ENCODE measurements at places on chromosomes 4 and X. TPM values are rescaled to one million over a fixed set of nuclear protein-coding genes. Genes with fewer than 3 reads are reported as not detected.

- DNase-seq: no peak
- H3K4me3 ChIP-seq: peak overlapping the region; percentile 41
- no peaks in the 10 kb centered on the region for H3K36me3 ChIP-seq
- no peaks in the 10 kb centered on the region for H3K4me1 ChIP-seq
- H3K27me3 ChIP-seq: no peaks in the 10 kb centered on the region
- H3K27ac ChIP-seq: no peak overlapping the region
These were observed 4.3 kb upstream of the HAUS7 start for GRCh38 chrX:153474718-153475117.

DNA sequence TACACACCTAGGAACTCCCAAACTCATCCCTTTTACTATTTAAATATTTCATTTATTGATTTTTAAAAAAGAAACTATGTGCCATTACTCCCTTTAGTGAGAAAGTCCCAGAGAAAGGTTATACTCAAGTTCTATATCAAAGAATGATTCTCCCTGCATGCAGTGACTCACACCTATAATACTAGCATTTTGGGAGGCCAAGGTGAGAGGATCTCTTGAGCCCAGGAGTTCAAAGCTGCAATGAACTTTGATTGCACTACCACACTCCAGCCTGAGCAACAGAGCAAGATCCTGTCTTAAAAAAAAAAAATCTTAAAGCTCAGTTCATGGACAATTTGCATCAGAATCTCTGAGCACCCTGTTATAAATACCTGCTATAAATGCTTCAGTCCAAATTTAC is 9.2 kb upstream of the RBPJ start:
- H3K4me1 ChIP-seq: no peaks in the 10 kb centered on the region
- H3K36me3 ChIP-seq: no peaks in the 10 kb centered on the region
- no peaks in the 10 kb centered on the region for H3K27me3 ChIP-seq
- H3K27ac ChIP-seq: no peak overlapping the region

- no peaks in the 10 kb centered on the region for H3K4me1 ChIP-seq
- no peak for DNase-seq
- H3K27ac ChIP-seq: no peak overlapping the region
- no peak overlapping the region for H3K4me3 ChIP-seq
- no peaks in the 10 kb centered on the region for H3K27me3 ChIP-seq
These were observed 249.6 kb downstream of the OPHN1 start for GRCh38 chrX:68183612-68184214.

DNA sequence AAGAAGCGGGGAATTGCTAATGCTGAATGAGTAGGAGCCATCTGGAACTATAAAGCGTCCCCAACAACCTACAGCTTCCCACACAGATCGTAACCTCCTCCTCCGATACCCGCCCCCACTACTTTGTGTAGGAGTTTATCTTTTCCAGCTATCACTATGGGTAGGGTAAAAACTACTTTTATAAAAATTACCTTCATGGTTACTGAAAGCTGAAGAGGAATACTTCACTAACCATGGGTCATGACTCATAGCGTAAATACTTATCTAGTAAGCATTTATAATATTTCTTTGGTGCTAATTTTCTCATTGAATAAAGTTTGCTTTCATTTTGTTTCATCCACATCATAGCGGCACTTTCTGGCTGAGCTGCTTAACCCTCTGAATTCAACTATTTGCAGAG is 79.4 kb upstream of the TNIP3 start:
- no peak overlapping the region for H3K27ac ChIP-seq
- no peak for DNase-seq
- H3K27me3 ChIP-seq: no peaks in the 10 kb centered on the region
- H3K36me3 ChIP-seq: no peaks in the 10 kb centered on the region
- no peak overlapping the region for H3K4me3 ChIP-seq

GRCh38 chr4:158255727-158256324 is 45.5 kb downstream of the TMEM144 start:
- H3K4me3 ChIP-seq: no peak overlapping the region
- no peaks in the 10 kb centered on the region for H3K4me1 ChIP-seq
- no peaks in the 10 kb centered on the region for H3K36me3 ChIP-seq
- no peaks in the 10 kb centered on the region for H3K27me3 ChIP-seq

- no peak overlapping the region for H3K27ac ChIP-seq
- no peak for DNase-seq
- no peaks in the 10 kb centered on the region for H3K27me3 ChIP-seq
- no peaks in the 10 kb centered on the region for H3K36me3 ChIP-seq
These were observed 5.6 kb upstream of the THOC2 start for GRCh38 chrX:123738378-123738940.

GRCh38 chr4:87101543-87102199 is 118.7 kb downstream of the KLHL8 start:
- no peaks in the 10 kb centered on the region for H3K36me3 ChIP-seq
- H3K4me3 ChIP-seq: no peak overlapping the region
- no peak for DNase-seq

- no peaks in the 10 kb centered on the region for H3K4me1 ChIP-seq
- no peak overlapping the region for H3K4me3 ChIP-seq
- H3K27me3 ChIP-seq: no peaks in the 10 kb centered on the region
- H3K36me3 ChIP-seq: no peaks in the 10 kb centered on the region
- H3K27ac ChIP-seq: no peak overlapping the region
These were observed 8.1 kb upstream of the HCCS start for GRCh38 chrX:11103006-11103405.

DNA sequence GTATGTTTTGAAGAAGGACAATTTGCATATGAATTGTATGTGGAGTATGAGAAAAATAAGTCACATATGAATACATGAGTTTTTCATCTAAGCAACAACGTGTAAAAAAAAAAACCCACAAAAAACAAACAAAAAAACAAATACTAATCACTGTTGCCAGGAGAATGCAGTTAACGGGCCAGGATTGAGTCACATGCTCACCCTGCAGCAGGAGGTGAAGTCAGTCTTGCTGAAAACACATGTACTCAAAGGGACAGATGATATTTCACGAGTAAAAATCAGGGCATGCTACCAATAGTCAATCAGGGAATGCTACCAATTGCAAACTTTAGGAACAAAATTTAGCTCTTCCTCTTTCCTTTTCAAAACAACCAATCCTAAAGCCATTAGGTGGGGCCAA is 10.4 kb upstream of the DCLK2 start:
- H3K4me1 ChIP-seq: peaks cover 5% of the 10 kb centered on the region
- H3K4me3 ChIP-seq: no peak overlapping the region
- H3K36me3 ChIP-seq: no peaks in the 10 kb centered on the region
- H3K27me3 ChIP-seq: no peaks in the 10 kb centered on the region

- H3K4me1 ChIP-seq: no peaks in the 10 kb centered on the region
- no peak overlapping the region for H3K4me3 ChIP-seq
- H3K36me3 ChIP-seq: no peaks in the 10 kb centered on the region
- H3K27me3 ChIP-seq: no peaks in the 10 kb centered on the region
These were observed 303.5 kb upstream of the HS3ST1 start for GRCh38 chr4:11732155-11732554.

PAK3 gene
- total RNA-seq: 0.26 TPM

STATH gene
- total RNA-seq: not detected

All from gastrocnemius medialis (tissue), 4 donors.